Lung (tissue), 17 donors: ENCODE measurements at places on chromosomes 11 and 22. TPM values are rescaled to one million over a fixed set of nuclear protein-coding genes. Genes with fewer than 3 reads are reported as not detected.

- H3K36me3 ChIP-seq: no peaks in the 10 kb centered on the region
- H3K4me1 ChIP-seq: peaks cover 22% of the 10 kb centered on the region
- H3K27ac ChIP-seq: peak overlapping the region; percentile 46
- no peaks in the 10 kb centered on the region for H3K27me3 ChIP-seq
- no peak overlapping the region for H3K4me3 ChIP-seq
Measured at GRCh38 chr22:17919276-17920144, 104.9 kb downstream of the MICAL3 start.

- H3K36me3 ChIP-seq: no peaks in the 10 kb centered on the region
- DNase-seq: no peak
- H3K4me3 ChIP-seq: no peak overlapping the region
- H3K27me3 ChIP-seq: no peaks in the 10 kb centered on the region
Measured at GRCh38 chr11:134333946-134334345, 2.2 kb downstream of the GLB1L2 start.

- no peaks in the 10 kb centered on the region for H3K36me3 ChIP-seq
- H3K27me3 ChIP-seq: no peaks in the 10 kb centered on the region
- no peak overlapping the region for H3K4me3 ChIP-seq
- DNase-seq: no peak
Measured at GRCh38 chr11:75031224-75031753, 42.6 kb downstream of the NEU3 start.

TEX54 gene
- polyA plus RNA-seq: not detected

GRCh38 chr11:72373163-72373562, 61.2 kb downstream of the CLPB start:
- DNase-seq: peak; percentile 74
- peaks cover 10% of the 10 kb centered on the region for H3K4me1 ChIP-seq
- no peak overlapping the region for H3K4me3 ChIP-seq
- no peaks in the 10 kb centered on the region for H3K27me3 ChIP-seq

GRCh38 chr11:68655806-68656205, 28.5 kb upstream of the GAL start:
- no peak for DNase-seq
- no peaks in the 10 kb centered on the region for H3K36me3 ChIP-seq
- H3K4me3 ChIP-seq: no peak overlapping the region
- H3K4me1 ChIP-seq: no peaks in the 10 kb centered on the region

- no peaks in the 10 kb centered on the region for H3K36me3 ChIP-seq
- peak; percentile 9 for DNase-seq
- H3K4me3 ChIP-seq: no peak overlapping the region
- no peaks in the 10 kb centered on the region for H3K27me3 ChIP-seq
Measured at GRCh38 chr11:69867076-69868005, 48.1 kb upstream of the FGF3 start.
